ENCODE measurements at places on chromosomes 7 and 10.

- no peak overlapping the region for H3K4me3 ChIP-seq
- H3K27me3 ChIP-seq: peaks cover 15% of the 10 kb centered on the region
- DNase-seq: no peak
- H3K36me3 ChIP-seq: peaks cover 4% of the 10 kb centered on the region
Measured at GRCh38 chr7:1407892-1408291, 51.4 kb downstream of the MICALL2 start.

DNA sequence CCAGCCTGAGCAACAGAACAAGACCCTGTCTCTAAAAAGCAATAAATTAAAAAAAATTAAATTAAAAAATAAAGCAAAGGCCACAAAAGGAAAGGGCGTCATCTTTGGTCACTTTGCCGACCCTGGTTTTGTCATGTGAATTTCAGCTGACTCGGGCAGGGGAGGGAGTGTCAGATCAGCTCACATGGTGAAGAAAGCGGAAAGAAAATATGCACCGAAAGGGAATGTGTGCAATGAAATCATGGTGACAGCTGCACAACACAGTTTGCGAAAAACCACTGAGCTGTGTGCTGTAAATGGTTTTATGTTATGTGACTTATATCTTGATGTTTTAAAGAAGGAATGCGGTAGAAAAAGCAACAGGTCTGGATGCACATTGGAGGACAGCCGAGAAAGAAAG lies 39.8 kb downstream of the RCC1L start:
- peaks cover 2% of the 10 kb centered on the region for H3K36me3 ChIP-seq
- DNase-seq: no peak
- H3K27me3 ChIP-seq: no peaks in the 10 kb centered on the region
- H3K4me3 ChIP-seq: no peak overlapping the region

DNA sequence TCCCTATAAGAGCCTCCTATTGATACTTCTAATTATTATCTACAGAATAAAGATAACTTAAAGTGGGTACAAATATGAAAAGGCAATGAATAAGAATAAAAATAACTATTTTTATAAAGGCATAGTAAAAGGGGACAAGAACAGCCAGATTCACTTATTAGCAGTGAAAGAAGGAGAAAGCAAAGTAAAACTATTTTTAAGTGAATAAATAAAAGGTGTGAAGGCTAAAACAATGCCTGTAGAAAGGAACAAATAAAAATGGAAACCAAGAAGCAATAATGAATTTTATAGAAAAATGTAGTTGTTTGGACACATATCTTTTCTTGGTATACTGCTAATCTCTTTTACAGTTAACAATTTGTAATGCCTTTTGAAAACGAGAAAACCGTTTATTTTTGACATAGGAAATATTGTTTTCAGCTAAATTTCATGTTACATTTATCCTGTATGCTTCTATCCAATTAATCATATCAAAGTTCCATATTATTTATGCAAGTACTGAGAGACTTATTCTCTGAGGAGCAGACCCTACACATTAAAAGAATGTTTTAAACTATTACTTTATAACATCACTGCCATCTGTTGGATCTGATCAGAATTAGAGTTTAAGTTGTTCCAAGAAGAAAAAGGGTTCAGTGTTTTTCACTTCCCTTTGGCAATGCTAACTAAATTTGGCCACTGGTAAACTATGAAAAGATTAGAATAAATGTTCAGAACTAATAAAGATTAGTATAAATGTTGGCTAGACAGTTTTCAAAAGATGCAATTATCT lies 59.1 kb downstream of the ARMC3 start:
- no peak overlapping the region for H3K27ac ChIP-seq
- H3K27me3 ChIP-seq: peaks cover 4% of the 10 kb centered on the region
- no peak overlapping the region for H3K4me3 ChIP-seq
- peak; percentile 12 for DNase-seq

GRCh38 chr10:132096863-132097478 lies 31.2 kb downstream of the JAKMIP3 start:
- peaks cover 12% of the 10 kb centered on the region for H3K27me3 ChIP-seq
- DNase-seq: no peak
- no peaks in the 10 kb centered on the region for H3K36me3 ChIP-seq
- H3K4me3 ChIP-seq: no peak overlapping the region
- no peak overlapping the region for H3K27ac ChIP-seq
- H3K4me1 ChIP-seq: no peaks in the 10 kb centered on the region

DNA sequence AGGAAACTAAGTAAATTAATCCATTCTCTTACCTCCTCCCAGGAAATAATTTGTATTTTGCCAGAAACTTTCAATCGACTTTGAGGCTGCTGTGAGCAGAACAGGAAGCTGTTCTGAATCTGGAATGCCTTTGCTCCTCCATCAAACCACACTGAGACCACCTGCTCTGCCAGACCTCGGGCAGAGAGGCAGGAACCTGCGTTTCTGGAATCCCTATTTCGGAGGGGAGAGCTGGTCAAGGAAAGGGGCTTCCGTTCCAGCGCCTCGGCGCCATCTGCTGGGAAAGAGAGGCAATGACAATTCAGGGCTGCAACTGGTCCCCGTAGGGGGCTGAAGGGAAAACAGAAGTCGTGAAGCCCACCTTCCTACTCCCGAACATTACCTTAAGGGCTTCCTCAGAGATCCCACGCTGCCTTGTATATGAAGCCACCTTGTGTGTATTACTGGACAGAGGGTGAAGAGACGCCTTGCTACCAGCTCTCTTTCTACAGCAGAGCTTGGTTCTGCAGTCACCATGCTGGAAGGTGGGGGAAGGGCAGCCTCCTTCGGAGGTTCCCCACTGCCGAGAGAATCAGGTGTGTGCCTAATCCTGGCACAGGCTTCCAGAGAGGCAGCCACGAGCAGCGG lies 31.2 kb downstream of the ZNF467 start:
- peaks cover 20% of the 10 kb centered on the region for H3K27me3 ChIP-seq
- H3K27ac ChIP-seq: peak overlapping the region; percentile 71
- peak; percentile 45 for DNase-seq

DNA sequence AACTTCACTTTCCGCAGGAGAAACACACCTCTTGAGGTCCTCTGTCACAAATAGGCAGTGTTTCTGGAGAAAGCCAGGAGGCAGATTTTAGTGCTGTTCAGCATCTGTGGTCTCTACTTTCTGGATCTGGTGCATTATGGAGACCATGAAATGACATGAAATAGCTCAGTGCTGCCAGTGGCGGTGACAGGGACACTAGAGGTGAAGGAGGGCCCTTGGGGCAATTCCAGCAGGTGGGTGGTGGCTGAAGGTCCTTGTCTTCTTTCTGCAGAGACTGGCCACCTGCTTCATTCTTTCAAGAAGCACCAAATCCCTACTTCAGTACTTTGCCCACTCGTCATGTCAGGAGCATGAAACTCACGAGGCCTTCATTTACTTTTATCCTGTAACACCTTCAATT lies 135.7 kb downstream of the TCF7L2 start:
- no peaks in the 10 kb centered on the region for H3K4me1 ChIP-seq
- H3K27ac ChIP-seq: no peak overlapping the region
- H3K27me3 ChIP-seq: peaks cover 4% of the 10 kb centered on the region

GRCh38 chr7:150325110-150325611 lies 1.8 kb upstream of the ACTR3C start:
- H3K27me3 ChIP-seq: no peaks in the 10 kb centered on the region
- peaks cover 29% of the 10 kb centered on the region for H3K4me1 ChIP-seq
- H3K27ac ChIP-seq: peak overlapping the region; percentile 89
- no peak for DNase-seq
- H3K36me3 ChIP-seq: peaks cover 20% of the 10 kb centered on the region

DNA sequence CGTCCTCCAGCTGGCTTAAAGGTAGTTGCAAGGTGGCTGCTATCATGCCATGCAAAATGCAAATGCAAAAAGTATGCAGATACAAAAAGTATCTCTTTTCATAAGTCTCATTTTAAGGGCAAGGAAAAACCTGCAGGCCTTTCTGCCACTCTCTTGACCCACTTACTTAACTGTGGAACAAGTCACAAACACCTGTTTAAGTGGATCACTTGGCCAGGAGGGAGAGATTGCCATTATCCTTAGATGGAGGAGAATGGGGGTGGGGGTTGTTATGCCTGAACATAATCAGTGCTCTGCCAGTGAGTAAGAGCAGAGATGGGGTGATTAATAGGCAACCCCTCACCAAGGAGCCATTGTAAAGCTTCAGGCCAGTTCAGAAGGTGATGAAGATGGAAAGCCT lies 25.1 kb upstream of the HERPUD2 start:
- H3K27ac ChIP-seq: no peak overlapping the region
- H3K4me1 ChIP-seq: peaks cover 43% of the 10 kb centered on the region
- H3K4me3 ChIP-seq: no peak overlapping the region
- H3K27me3 ChIP-seq: no peaks in the 10 kb centered on the region

DNA sequence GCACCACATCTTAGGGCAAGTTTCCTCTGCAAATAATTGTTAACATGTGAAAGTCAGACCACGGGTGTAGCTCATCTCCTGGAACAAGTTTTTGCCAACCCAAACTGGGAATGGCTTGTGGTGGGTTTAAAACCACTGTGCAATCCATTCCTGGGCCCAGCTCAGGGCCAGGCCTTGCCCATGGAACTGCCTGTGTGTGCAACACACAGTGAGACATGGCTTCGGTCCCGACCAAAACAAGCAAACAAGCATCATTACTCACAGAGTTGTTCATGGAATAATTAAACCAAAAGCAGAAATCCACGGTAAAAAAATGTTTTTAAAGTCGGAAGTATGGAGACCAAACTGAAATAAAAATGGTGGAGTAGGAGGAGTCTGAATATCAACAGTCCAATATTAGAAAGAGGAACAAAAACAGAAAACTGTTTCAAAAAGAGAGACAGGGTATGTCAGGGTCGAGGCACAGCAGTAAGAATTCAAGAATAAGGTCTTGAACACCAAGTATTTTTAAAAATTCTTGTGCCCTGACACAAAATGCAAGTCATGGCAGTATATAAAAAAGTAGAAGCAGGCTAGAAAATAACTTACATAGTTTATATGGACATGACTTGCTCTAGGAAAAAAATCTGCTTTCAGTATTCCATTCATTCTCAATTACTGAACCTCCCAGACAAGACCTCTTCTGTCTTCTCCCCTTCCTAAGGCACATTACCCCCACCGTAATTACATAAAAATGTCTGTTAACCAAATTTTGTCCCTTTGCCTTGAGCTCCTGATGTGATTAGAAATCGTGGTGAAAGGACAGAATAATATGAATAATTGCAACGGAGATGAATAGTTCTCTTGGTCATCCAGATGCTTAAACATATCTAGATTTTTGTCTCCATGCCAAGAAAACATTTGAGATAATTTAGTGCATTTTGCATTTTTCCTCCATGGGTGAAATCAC lies 88.4 kb downstream of the FAS start:
- no peak overlapping the region for H3K4me3 ChIP-seq
- DNase-seq: no peak
- peaks cover 1% of the 10 kb centered on the region for H3K36me3 ChIP-seq
- H3K4me1 ChIP-seq: no peaks in the 10 kb centered on the region
- no peaks in the 10 kb centered on the region for H3K27me3 ChIP-seq
- H3K27ac ChIP-seq: no peak overlapping the region

DNA sequence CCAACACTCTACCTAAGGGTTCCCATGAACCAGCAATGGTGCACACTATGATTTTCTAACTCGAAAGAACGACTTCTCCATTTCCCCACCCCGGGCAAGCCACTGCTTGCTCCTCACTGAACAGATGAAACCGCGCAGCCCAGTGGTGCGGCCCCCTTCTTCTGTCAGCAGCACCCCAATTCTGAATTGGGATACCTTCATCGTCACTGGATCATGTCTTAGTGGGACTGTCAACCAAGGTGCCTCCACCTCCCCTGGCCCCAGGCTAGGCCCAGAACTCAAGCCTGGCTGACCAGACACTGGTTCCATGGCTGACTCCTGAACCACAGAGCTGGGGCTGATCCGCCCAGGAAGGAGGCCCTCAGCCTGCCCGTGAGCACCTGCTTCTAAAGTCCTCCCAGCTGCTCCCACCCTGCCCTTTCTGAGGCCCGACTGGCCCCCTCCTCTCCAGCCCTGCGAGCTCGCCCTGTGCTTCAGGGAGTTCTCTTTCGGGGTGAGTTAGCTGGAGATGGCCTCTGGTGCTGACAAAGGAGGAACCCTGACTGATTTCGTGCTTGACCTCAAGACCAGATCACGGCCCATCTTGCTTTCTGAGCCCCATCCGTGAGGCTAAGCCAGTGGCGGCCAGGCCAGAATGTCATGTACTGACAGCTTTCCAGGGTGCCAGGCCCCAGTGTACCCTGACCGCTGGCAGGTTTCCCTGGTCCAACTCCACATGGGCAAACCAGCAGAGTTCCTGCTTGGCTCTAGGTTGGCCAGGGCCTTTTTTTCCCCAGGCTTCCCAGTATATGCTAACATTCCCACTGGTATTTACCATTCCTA lies 44.5 kb downstream of the FAM53B start:
- H3K27me3 ChIP-seq: no peaks in the 10 kb centered on the region
- H3K4me3 ChIP-seq: peak overlapping the region; percentile 66
- H3K27ac ChIP-seq: peak overlapping the region; percentile 95
- peaks cover 20% of the 10 kb centered on the region for H3K36me3 ChIP-seq

GRCh38 chr10:97134110-97134509 lies 51.6 kb downstream of the SLIT1 start:
- peaks cover 13% of the 10 kb centered on the region for H3K27me3 ChIP-seq
- H3K4me1 ChIP-seq: no peaks in the 10 kb centered on the region
- no peak for DNase-seq
- H3K4me3 ChIP-seq: no peak overlapping the region
- no peaks in the 10 kb centered on the region for H3K36me3 ChIP-seq

GRCh38 chr10:59622320-59623132 lies 87.1 kb downstream of the SLC16A9 start:
- DNase-seq: peak; percentile 38
- H3K36me3 ChIP-seq: no peaks in the 10 kb centered on the region
- H3K27ac ChIP-seq: no peak overlapping the region
- H3K4me1 ChIP-seq: peaks cover 3% of the 10 kb centered on the region
- peaks cover 1% of the 10 kb centered on the region for H3K27me3 ChIP-seq

DNA sequence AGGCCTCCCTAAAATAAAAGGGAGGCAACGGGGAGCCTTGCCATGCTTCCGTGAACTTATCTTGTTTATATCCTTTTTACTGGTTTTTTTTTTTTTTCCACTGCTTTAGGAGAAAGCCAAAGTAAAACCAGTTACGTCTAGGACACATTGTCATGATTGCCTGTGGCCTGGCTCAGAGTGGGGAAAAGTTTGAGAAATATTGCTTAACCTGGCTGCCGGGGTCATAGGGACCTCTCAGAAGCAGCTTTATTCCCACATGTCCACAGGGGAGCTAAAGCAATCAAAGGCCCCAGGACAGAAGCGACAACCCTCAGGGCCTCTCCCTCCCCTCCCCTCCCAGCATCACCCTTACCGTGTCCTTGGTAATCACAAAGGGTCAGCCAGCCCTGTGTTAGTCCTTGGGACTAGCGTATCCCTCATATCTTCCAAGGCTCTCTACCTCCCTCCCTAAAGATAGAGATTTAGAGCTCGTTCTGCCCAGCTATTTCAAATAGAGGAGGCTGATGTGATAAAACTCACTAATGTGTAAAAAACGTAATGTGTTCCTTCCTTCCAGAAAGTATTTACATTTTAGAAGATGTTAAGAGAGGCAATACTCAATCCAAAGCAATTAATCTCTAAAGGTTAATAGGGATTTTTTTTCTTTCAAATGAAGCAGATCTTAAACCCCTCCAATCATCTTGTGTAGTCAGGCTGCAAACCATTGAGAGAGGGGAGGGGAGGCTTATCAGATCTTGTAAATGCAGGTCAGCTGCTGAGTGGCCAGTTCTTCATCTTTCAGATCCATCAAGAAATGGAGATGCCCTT lies 64.8 kb upstream of the PRKAR2B start:
- peaks cover 1% of the 10 kb centered on the region for H3K36me3 ChIP-seq
- no peaks in the 10 kb centered on the region for H3K4me1 ChIP-seq
- no peak overlapping the region for H3K27ac ChIP-seq
